A549 treated with DMSO at 1 μM for 4 hours (cell line): ENCODE measurements at places on chromosomes 12 and 14. TPM values are rescaled to one million over a fixed set of nuclear protein-coding genes. Genes with fewer than 3 reads are reported as not detected.

The IAPP gene
- not detected in 5 replicates for total RNA-seq

The ETNK1 gene
- total RNA-seq = 27.8 to 46.1 TPM (median 40.3 TPM) in 5 replicates

The KCNMB4 gene
- 0.12 to 0.26 TPM (median 0.15 TPM) in 5 replicates for total RNA-seq

The KRT79 gene
- 0.08 to 0.20 TPM (median 0.10 TPM) in 3 of 5 replicates, not detected in the others for total RNA-seq

The IRAK3 gene
- total RNA-seq = 0.05 to 0.09 TPM (median 0.08 TPM) in 5 replicates

The CLEC1A gene
- total RNA-seq = not detected in 5 replicates

The MARK3 gene
- 60.1 to 64.8 TPM (median 62.4 TPM) in 5 replicates for total RNA-seq

The HOXC12 gene
- not detected in 5 replicates for total RNA-seq

The TMCC3 gene
- 1.0 to 1.5 TPM (median 1.3 TPM) in 5 replicates for total RNA-seq

The MPHOSPH9 gene
- total RNA-seq = 22.9 to 27.8 TPM (median 23.4 TPM) in 5 replicates

The GTF2A1 gene
- total RNA-seq = 12.4 to 18.8 TPM (median 16.8 TPM) in 5 replicates

The C12orf60 gene
- 1.4 to 2.2 TPM (median 1.8 TPM) in 5 replicates for total RNA-seq
